Stimulated activated naive B cell treated with anti-CD40 and anti-IgM and Interleukin-4, amounts not matched to agents 10 μg/mL and 1 μg/mL and 100 μg/mL, for 72 hours (primary cell): ENCODE measurements at places on chromosomes 3 and 15.
A peak's percentile ranks its signal among the peaks of the same experiment; 100 is the strongest.

DNA sequence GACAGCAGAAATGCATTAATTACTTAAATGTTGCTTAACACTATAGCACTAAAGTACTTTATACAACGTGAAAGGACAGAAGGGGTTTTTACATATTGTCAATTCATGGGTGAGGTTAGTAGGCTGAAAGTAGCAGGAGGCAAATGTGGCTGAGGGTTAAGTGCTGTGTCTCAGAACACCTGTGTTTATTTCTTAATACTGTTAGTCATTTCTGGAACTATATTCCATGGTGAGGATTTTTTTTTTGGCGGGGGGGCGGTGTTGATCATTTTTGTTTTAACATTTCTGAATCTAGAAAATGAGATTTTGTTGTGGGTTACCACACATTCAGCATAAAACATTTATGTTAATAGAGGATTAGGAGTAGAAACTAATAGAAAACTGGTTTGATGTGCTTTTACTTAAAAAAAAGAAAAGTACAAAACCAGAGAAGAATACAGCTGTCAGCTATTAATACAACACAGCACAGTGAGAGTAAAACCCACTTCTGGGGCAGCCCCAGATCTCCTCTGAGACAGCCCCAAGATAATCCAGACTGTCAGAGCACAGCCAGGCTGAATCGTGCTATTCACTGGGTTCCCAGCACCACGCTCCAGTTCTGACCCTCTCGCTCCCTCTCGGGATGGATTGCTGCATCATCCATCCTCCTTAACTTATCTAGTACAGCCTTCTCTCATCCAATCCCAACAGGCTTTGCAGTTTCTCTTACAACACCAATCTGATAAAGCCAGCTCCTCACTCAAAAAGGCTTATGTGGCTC is 307.7 kb downstream of the TUSC7 start:
- DNase-seq: no peak
- peaks cover 2% of the 10 kb centered on the region for H3K4me1 ChIP-seq
- H3K27me3 ChIP-seq: no peaks in the 10 kb centered on the region
- H3K36me3 ChIP-seq: no peaks in the 10 kb centered on the region

GRCh38 chr3:160126761-160127160 is 98.5 kb upstream of the C3orf80 start:
- no peak overlapping the region for H3K27ac ChIP-seq
- H3K36me3 ChIP-seq: no peaks in the 10 kb centered on the region
- H3K4me3 ChIP-seq: no peak overlapping the region
- peaks cover 3% of the 10 kb centered on the region for H3K4me1 ChIP-seq
- peaks cover 4% of the 10 kb centered on the region for H3K27me3 ChIP-seq
- no peak for DNase-seq

GRCh38 chr15:65189102-65189740 is 4.1 kb upstream of the CLPX start:
- peak; percentile 20 for DNase-seq
- peaks cover 4% of the 10 kb centered on the region for H3K4me1 ChIP-seq
- H3K36me3 ChIP-seq: peaks cover 3% of the 10 kb centered on the region
- H3K27me3 ChIP-seq: no peaks in the 10 kb centered on the region
- H3K27ac ChIP-seq: no peak overlapping the region
- H3K4me3 ChIP-seq: no peak overlapping the region

DNA sequence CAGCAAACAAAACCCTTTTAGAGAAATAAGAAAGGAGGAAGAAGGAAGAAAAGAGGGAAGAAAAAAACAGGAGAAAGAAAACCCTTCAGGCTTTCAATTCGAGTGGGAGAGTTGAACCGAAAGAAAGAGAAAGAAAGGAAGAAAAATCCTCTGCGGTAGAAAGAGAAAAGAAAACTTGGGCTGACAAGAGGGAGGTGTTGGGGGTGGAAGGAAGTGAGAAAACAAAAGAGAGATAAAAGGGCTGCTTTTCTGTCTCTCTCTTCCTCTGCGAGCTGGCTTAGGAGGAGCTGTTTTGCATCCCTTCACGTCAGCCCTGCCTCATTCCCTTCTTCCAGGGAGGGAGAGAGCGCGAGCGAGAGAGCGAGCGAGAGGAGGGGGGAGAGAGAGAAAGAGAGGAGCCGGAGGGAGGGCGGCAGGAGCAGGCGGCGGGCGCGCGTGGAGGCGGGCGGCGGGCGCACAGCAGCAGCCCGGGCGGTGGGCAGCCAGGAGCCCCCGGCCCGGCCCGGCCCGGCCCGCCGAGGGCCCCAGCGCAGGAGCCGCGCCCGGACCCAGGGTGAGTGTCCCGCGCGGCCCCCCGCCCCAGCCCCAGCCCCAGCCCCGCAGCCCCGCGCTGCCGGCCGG is at the start of gene ZNF710:
TSS of gene ZNF710 (plus strand) at position 263 of the 621 bp plus-strand sequence. CDS start 65,814 bp downstream, outside the sequence.
- H3K27ac ChIP-seq: peak within 1 kb of the TSS; percentile 93
- no peak for DNase-seq
- H3K36me3 ChIP-seq: peaks cover 14% of the 10 kb centered on the region
- H3K4me3 ChIP-seq: peak within 1 kb of the TSS; percentile 97
- no peaks in the 10 kb centered on the region for H3K27me3 ChIP-seq

DNA sequence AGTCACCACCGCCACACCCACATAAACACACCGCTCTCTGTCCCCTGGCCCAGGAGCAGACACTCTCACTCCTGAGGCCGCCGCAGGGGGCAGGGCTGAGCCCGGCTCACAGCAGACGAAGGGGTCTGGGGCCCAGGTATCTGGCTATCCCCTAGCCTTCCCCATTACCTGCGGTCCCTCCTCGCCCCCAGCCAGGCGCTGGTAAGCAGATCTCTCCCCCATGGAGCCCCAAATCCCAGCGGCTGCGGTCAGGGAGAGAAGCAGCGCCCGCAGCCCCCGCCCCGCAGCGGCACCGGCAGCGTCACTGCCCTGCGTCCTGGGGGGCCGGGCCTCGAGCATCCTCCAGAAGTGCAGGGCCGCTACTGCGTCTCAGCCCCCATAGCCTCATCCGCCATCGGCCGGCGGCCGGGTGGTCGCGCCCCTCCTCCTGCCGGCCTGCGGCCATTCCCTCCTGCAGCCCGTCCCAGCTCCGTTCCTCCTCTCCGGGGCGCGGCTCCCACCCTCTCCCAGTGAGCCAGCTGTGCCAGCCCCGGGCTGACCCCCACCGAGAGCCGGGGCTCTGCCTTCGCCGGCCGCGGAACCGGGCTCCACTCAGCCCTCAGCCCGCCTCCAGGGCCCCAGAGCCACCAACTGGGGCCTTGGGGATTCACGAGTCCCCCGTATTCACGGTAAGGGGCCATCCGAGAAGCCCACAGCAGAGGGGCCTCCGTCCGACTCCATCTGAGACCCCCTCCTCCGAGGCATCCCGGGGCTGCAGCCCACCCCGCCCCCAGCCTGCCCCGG is 13.1 kb downstream of the TNK2 start:
- peak overlapping the region; percentile 89 for H3K4me3 ChIP-seq
- DNase-seq: peak; percentile 72
- peaks cover 80% of the 10 kb centered on the region for H3K4me1 ChIP-seq
- no peaks in the 10 kb centered on the region for H3K27me3 ChIP-seq

- peaks cover 24% of the 10 kb centered on the region for H3K4me1 ChIP-seq
- no peak for DNase-seq
- H3K27me3 ChIP-seq: peaks cover 3% of the 10 kb centered on the region
- H3K36me3 ChIP-seq: no peaks in the 10 kb centered on the region
- H3K27ac ChIP-seq: no peak overlapping the region
These were observed 14.9 kb upstream of the HES1 start for GRCh38 chr3:194120789-194121770.

DNA sequence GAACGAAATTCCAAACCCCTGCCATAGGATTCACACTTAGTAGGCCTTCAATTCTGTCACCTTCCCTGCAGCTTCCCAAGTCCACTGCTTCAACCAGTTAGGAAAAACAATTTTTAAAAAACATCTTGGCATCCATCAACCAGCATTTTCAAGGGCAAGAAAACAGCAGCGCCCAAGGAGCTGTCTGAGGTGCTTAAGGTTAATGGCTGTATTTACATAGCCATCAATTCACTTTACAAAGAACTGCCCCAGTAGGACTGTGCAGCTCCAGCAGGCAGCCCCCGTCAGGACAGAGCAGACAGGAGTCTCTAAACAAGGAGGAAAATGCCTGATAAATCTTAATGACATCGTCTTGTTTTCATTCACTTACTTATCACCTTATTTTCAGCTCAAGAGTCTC is 13.3 kb downstream of the TAFA4 start:
- H3K27ac ChIP-seq: no peak overlapping the region
- peaks cover 55% of the 10 kb centered on the region for H3K27me3 ChIP-seq
- no peaks in the 10 kb centered on the region for H3K4me1 ChIP-seq
- no peak overlapping the region for H3K4me3 ChIP-seq
- H3K36me3 ChIP-seq: no peaks in the 10 kb centered on the region
- DNase-seq: no peak

- no peaks in the 10 kb centered on the region for H3K36me3 ChIP-seq
- no peak for DNase-seq
- H3K4me3 ChIP-seq: no peak overlapping the region
These were observed 46.4 kb downstream of the ST3GAL6 start for GRCh38 chr3:98809557-98809956.

- H3K27me3 ChIP-seq: peaks cover 3% of the 10 kb centered on the region
- DNase-seq: no peak
- no peak overlapping the region for H3K27ac ChIP-seq
- peaks cover 3% of the 10 kb centered on the region for H3K36me3 ChIP-seq
- H3K4me3 ChIP-seq: no peak overlapping the region
These were observed 1045.7 kb upstream of the CFAP20DC start for GRCh38 chr3:60095516-60095915.

- no peaks in the 10 kb centered on the region for H3K36me3 ChIP-seq
- H3K4me3 ChIP-seq: no peak overlapping the region
- H3K4me1 ChIP-seq: no peaks in the 10 kb centered on the region
- H3K27ac ChIP-seq: no peak overlapping the region
These were observed 26.2 kb upstream of the HHATL start for GRCh38 chr3:42728668-42729364.
